A673 (cell line): ENCODE measurements at places on chromosomes 2 and 18. TPM values are rescaled to one million over a fixed set of nuclear protein-coding genes. Genes with fewer than 3 reads are reported as not detected.
A peak's percentile ranks its signal among the peaks of the same experiment; 100 is the strongest.

Gene SERPINB11
- not detected in 2 replicates for total RNA-seq

- no peak for DNase-seq
Observed at GRCh38 chr18:48767090-48767690, 183.6 kb downstream of the SMAD7 start.

DNA sequence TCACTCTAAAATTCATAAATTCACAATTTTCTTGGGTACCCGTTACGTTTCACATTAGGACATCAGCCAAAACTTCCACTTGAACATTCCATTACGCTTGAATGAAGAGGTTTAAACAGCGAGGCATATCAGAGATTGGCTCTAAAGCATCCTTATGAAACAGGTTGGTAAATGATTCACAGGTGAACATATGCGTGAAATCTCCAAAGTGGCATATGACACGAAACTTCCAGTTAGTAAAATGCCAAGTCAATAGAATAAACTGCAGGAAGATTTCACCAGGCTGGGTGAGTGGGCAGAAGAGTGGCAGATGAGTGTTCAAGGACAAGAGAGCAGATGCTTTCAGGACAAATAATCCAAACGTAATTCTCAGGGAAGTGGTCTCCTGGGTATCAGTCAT is 33.9 kb upstream of the GLS start:
- DNase-seq: no peak

- no peak for DNase-seq
Observed at GRCh38 chr18:39341129-39341528, 1775.5 kb upstream of the CELF4 start.

DNA sequence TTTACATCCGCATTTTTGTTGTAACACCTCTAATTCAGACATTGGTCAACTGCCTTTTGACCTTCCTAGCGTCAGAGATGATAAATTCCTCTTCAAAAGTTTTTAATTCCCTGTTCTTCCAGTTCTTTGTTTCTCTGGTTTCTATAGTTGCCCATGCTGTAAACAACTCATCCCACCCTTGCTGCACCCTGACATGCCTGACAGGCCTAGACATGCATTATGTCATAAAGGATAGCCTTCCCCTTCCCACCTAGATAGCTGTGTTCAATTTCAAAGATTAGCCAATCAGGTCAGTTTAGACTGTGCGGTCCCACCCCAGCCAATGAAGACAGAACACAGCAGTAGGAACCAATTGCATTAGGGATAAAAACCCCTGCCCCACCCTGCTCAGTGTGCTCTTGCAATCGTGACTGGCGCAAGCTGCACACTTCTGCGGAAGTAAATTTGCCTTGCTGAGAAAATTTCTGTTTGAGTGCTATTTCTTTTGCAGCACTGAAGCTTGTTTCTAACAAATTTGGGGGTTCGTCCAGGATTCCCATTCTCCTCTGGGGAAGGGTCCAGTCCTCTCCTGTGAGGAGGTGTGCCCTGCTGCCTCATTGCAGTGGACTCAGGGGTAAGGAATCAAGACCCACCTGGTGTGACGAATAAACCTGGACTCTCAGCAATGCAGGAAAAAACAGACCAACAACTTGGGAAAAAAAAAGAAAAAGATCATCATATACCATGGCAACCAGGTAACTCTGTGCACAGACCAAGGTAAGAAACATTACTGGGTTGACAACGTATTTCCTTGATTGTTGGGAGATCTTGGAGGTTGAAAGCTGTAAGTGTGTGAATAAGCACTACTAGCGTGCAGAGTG is 9.1 kb upstream of the SAP130 start:
- DNase-seq: no peak

DNA sequence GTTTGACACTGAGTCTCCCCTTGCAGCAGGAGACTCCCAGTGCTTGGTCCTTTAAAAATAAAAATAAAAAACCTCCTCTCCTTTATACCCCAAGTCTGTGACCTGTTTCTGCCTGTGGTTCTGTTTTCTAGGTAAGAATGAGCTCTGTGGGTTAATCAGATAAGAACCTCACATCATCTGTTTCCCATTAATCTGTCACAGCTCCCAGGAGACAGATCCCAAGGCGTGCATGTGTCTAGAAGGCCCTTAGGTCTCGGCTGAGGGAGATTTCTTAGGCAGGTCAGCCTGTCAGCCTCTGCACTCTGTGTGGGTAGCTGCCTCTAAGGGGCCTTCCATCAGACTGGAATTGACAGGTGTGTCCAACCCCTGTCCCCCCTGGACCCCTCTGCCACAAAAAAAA is 80.7 kb downstream of the FHOD3 start:
- no peak for DNase-seq

DNA sequence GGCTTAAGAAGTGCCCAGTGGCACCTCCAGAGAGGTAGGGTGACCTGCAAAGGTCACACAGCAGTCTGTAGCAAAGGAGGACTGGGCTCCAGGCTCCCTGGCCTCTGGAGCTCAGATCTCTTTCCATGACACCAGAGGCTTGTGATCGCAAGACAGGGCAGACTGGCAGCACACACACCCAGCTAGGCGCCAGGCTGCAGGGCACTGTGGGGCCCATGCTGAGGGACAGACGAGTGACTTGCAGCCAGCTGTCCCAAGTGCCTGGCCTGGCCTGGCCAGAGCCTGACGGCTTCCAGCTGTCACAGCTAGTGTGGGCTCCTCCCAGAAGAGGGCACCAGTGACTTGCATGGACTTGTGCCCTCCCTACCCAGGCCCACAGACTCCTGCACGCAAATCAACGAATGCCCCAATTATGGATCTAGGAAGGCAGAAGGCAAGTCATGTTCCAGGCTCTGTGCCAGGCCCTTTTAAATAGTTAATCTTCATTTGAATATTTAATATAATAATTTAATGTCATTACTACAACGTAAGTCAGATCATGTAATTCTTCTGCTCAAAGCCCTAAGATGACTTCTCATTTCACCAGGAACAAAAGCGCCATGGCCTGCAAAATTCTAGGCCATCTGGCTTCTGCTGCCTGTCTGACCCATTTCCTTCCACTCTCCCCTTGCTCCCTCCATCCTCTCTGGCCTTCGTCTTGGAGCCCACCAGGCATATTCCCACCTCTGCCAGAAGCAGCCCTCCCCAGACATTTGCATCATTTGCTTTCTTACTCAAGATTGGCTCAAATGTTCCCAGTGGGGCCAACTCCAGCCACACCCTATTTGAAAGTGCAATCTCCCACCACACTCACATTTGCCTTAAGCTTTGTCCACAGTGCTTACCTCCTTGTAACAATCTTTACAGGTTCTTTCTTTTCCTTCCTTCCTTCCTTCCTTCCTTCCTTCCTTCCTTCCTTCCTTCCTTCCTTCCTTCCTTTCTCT is 3.7 kb upstream of the SPEG start:
- peak; percentile 31 for DNase-seq

GRCh38 chr2:230124757-230125431 is 56.2 kb upstream of the SLC16A14 start:
- DNase-seq: peak; percentile 27

- DNase-seq: peak; percentile 60
Observed at GRCh38 chr2:207394812-207395534, 134.8 kb upstream of the CREB1 start.

DNA sequence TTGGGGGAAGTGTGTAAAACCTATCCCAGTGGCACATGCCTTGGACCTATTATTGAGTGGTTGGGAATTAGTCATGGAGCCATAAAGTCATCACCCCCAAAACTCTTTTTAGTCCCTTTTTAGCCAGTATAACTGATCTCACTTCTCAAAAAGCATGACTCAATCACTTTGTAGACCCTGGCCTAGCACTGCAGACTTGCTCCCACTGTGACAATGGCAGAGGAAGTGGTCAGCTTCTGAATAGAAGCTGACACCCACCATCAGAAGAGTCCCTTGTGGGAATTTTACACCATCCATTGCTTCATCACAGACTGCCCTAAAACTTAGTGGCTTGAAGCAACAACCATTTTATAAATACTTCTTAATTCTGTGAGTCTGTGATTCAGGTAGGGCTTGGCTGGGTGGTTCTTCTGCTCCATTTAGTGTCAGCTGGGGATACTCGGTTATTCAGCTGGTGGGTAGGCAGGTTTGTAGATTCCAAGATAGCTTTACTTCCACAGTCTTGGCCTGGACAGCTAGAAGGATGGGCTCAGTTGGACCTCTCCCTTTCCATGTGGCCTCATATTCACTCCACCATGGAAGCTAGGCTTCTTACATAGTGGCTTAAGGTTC is 10.8 kb upstream of the ITGA6 start:
- DNase-seq: no peak

- peak; percentile 2 for DNase-seq
Observed at GRCh38 chr2:137659616-137660015, 304.7 kb upstream of the HNMT start.

DNA sequence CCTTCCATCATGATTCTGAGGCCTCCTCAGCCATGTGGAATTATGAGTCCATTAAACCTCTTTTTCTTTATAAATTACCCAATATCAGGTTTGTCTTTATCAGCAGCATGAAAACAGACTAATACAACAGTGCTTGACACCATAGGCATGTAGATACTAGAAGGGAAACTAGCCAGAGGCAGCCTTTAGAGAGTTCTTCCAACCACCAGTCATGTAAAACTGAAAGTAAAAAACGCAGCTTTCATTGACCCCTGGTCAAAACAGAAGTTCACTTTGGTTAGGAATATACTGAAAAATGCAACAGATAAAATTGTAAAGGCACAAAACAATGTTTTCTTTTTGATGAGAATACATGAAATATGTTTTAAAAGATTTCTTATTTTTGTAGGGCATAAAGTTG is 122.8 kb upstream of the L3MBTL4 start:
- no peak for DNase-seq

Gene SERPINB10
- not detected in 2 replicates for total RNA-seq

- DNase-seq: no peak
Observed at GRCh38 chr2:241258505-241259280, 56.8 kb downstream of the HDLBP start.

DNA sequence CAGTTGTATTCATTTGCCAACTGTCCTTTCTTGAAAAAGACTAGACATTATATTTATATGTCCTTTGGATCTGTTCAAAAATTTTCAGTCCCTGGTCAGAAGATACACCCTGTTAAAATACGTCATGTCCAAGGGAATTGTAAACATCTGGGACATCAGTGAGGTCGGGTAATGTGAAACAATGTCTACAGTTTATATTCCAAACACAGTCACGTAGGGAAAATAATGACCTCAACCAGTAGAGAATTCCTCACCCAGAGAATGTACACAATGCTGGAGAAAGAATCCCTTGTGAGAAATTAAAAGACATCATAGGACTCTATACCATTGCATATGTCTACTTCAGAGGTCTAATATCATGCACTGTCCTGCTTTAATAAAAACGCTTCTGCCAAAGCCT is 888.0 kb upstream of the CHAC2 start:
- no peak for DNase-seq

GRCh38 chr2:132417430-132418035 is 928 bp downstream of the GPR39 start:
- DNase-seq: no peak

Gene SPATA3
- not detected in 2 replicates for total RNA-seq

Gene REG3G
- not detected in 2 replicates for total RNA-seq

Gene FHOD3
- 0.26 and 0.34 TPM in 2 replicates for total RNA-seq

- DNase-seq: no peak
Observed at GRCh38 chr18:54162431-54162830, 62.0 kb downstream of the MBD2 start.

Gene TXNDC2
- total RNA-seq: 0.13 and 0.42 TPM in 2 replicates

Gene FBXO11
- 73.9 and 84.0 TPM in 2 replicates for total RNA-seq

- no peak for DNase-seq
Observed at GRCh38 chr2:119668546-119668945, 10.5 kb upstream of the TMEM177 start.

DNA sequence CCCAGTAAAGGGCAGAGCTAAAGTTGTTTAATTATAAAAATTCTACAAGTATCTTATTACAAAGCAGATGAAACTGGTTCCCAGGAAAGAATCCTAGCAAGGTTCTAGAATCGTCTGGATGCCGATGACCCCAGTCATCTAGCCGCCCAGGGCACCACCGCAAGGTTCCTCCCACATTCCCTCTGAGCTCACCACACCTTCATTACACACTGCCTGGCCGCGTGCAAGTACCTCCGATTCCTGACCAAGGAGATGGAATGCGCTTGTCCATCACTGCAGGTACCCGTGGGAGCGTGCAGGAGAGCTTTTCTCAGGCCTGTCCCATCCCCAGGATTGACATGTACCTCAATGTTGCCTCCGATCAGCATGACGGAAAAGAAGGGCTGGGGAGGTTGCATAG is 158.5 kb downstream of the LAMA1 start:
- no peak for DNase-seq

DNA sequence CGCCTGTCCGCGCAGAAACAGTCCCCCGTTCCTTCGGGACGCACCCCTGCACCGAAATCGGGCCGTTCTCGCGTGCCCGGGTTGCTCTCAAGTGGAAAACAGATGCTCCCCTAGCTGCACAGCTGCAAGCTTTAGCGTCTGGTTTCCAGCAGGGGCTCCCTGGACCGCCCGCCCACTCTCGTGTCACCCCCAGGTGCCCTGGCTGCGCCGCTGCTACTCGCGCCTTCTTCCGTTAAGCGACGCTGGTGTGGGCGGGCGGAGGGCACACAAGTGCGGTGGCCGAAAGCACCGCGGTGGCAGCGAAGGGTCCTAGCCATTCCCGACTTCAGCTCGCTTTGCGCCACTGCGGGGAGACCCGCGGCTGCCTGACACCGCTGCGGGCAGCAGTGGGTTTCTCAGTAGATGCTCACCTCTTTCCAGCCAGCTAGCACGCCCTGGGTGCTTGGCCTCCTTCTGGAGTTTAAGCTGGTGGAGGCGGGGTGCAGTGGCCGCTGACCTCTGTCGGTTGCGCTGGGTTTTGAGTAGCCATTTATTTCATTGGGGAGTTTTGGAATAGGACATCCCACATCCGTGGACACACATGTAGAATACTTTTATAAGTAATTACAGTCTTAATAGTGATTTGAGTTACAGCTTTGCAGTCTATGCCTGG is 806 bp downstream of the ZNF407 start:
- peak; percentile 37 for DNase-seq

Gene TMEM200C
- not detected in 2 replicates for total RNA-seq

Gene CROCC2
- not detected in 2 replicates for total RNA-seq

DNA sequence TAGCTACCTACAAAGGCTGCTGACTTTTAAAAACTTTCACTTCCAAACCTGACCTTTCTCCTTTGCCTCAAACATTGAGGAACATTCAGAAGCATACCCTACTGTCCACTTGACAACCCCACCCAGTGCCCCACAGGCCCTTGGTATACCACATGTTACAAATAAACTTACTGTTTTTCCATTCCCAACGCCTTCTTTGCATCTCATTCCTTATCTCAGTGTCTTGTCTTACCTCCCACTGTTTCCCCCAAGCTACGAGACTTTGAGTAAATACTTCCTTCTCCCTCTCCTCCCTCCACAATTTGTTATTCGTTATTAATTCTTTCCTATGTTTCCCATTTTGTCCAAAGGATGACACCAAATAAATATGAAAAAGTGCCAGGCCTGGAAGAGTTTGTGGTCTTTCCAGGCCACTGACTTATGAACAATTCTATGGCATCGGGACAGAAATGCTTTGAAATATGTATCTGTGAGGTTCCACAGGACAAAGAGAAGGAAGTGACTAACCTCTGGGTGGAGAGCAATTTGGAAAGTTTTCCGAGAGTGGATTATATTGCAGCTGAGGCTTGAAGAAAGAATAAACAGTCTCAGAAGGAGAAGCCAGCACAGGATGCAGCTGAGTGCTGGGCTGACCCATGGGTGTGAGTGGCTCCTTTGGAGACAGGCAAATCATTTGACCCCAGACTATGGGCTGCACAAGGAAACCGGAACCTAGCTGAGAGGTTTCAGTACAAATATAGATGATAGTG is 409.0 kb downstream of the LPIN1 start:
- peak; percentile 81 for DNase-seq

- DNase-seq: peak; percentile 59
Observed at GRCh38 chr2:179440642-179441251, 176.1 kb upstream of the SESTD1 start.
